Activated CD4-positive, alpha-beta T cell treated with anti-CD3 and anti-CD28 coated beads for 36 hours (primary cell): ENCODE measurements at places on chromosomes 13 and 19. TPM values are rescaled to one million over a fixed set of nuclear protein-coding genes. Genes with fewer than 3 reads are reported as not detected.
A peak's percentile ranks its signal among the peaks of the same experiment; 100 is the strongest.

DNA sequence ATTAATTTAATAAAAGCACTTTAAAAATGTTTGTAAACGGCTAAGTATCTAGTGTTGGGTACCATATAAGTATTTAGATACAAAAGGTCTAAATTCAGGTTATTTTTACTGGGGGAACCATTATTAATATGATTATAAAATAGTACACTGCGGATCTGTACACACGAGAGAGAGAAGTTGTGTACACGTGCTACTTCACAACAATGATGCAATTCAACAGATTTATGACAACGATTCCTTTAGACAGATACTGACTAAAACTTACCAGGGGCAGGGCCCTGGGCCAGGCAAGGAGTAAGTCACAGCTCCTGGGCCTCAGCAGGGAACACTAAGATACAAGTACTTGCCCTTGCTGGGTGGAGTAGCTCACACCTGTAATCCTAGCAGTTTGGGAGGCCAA lies 29.1 kb upstream of the TPTE2 start:
- H3K27ac ChIP-seq: no peak overlapping the region
- no peak for DNase-seq
- H3K36me3 ChIP-seq: no peaks in the 10 kb centered on the region
- no peak overlapping the region for H3K4me3 ChIP-seq

DNA sequence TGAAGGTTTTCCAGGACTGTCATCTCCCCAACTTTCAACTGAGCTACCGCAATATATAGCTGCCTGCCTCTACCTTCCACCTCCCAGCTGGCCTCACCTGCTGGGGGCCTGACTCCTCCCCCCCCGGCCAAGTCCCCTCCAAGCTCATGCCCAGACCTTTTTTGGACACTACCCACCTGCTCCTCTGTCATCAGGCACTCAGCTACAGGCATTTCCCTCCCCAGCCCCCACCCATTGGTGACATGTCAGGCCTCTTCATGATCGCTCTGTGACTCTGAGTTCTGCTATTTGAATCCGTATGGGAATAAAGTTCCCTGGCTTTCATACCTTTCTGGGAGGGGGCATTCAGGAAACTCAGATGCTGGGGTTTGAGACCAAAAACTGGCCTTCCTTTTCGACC lies 1.8 kb downstream of the PRKACA start:
- no peak overlapping the region for H3K27ac ChIP-seq
- H3K4me1 ChIP-seq: peaks cover 53% of the 10 kb centered on the region
- DNase-seq: no peak
- peak overlapping the region; percentile 75 for H3K4me3 ChIP-seq
- no peaks in the 10 kb centered on the region for H3K36me3 ChIP-seq

GRCh38 chr19:5976768-5977167 lies 1.2 kb downstream of the RANBP3 start:
- peaks cover 40% of the 10 kb centered on the region for H3K36me3 ChIP-seq
- peak overlapping the region; percentile 94 for H3K4me3 ChIP-seq
- H3K27me3 ChIP-seq: no peaks in the 10 kb centered on the region
- DNase-seq: no peak
- H3K4me1 ChIP-seq: peaks cover 61% of the 10 kb centered on the region

GRCh38 chr13:96342852-96343465 lies 253.1 kb downstream of the HS6ST3 start:
- no peaks in the 10 kb centered on the region for H3K36me3 ChIP-seq
- H3K4me1 ChIP-seq: no peaks in the 10 kb centered on the region
- no peak overlapping the region for H3K4me3 ChIP-seq
- H3K27me3 ChIP-seq: no peaks in the 10 kb centered on the region
- no peak overlapping the region for H3K27ac ChIP-seq

DNA sequence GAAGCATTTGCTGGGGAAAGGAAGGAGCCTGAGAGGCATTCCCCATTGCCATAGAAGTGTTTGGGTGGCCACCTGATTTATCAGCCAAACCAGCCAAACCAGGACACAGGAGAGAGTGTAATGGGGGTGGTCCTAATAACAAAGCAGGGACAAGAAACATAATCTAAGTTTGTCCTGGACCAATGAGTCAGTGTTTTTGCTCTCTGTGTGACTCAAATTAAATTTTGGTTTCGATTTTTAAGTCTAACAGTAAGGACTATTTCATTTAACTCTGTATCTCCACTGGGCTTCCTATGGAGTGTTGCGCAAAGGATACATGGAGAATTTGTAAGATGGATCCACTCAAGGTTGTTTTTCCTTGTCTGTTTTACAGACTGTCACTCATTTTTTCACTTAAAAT lies 19.5 kb upstream of the TRPC4 start:
- H3K4me1 ChIP-seq: no peaks in the 10 kb centered on the region
- H3K36me3 ChIP-seq: no peaks in the 10 kb centered on the region
- DNase-seq: no peak

- H3K4me1 ChIP-seq: peaks cover 17% of the 10 kb centered on the region
- H3K27me3 ChIP-seq: no peaks in the 10 kb centered on the region
- no peak overlapping the region for H3K4me3 ChIP-seq
- DNase-seq: no peak
- H3K27ac ChIP-seq: no peak overlapping the region
- peaks cover 24% of the 10 kb centered on the region for H3K36me3 ChIP-seq
These were observed 24.9 kb upstream of the SIGLEC11 start for GRCh38 chr19:49985871-49986270.

DNA sequence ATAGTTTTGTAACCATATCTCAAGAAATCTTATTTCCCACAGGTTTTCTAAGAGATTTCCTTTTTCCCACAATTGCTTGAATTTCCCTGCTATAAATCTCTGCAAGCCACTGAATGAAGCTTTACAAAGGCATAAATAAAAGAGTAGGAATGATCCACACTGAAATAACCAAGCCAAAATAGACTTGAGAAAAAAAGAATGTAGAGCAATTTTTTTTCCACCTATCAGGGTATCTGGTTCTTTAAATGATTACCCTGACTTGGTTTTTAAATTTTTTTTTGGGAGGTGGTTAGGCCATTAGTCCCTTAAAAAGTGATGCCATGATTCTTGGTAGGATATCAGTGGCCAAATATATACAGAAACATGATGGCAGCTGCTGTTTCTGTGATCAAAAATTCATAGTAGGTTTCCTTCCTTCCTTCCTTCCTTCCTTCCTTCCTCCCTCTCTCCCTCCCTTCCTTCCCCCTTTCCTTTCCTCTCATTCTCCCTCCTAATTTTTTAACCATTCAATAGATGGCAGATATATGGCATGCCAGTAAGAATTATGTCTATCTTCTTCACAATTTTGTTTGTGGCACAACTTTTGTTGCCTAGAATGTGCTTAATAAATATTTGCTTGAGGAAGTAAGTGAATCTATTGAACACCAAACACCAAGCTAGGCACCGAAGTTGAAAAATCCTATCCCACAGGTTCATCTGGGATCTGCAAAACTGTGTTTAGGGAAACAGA lies 233.7 kb downstream of the LHFPL6 start:
- no peaks in the 10 kb centered on the region for H3K4me1 ChIP-seq
- peaks cover 15% of the 10 kb centered on the region for H3K27me3 ChIP-seq
- H3K4me3 ChIP-seq: no peak overlapping the region
- no peak for DNase-seq

DNA sequence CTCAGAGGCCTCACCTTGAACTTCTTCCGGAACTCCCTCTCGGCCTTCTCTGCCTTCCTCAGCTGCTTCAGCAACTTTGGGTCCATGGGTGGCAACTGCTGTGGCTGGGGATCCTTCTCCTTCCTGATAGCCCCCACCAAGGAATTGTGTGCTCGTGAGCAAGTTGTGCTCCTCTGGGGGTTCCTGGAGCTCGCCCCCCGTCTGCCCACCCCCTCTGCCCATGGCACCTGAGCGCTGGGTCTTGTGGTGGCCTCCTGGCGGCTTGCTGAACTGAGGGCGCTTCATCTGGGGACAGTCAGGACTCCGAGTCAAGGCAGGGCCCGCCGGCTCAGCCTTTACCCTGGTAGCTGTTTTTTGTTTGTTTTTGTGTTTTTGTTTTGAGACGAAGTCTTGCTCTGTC lies 11.6 kb downstream of the PRAM1 start:
- no peak for DNase-seq
- H3K36me3 ChIP-seq: peaks cover 32% of the 10 kb centered on the region
- H3K4me3 ChIP-seq: no peak overlapping the region

GRCh38 chr13:113049521-113049941 lies 56.1 kb upstream of the F7 start:
- H3K4me3 ChIP-seq: no peak overlapping the region
- H3K36me3 ChIP-seq: peaks cover 5% of the 10 kb centered on the region
- no peak for DNase-seq

DNA sequence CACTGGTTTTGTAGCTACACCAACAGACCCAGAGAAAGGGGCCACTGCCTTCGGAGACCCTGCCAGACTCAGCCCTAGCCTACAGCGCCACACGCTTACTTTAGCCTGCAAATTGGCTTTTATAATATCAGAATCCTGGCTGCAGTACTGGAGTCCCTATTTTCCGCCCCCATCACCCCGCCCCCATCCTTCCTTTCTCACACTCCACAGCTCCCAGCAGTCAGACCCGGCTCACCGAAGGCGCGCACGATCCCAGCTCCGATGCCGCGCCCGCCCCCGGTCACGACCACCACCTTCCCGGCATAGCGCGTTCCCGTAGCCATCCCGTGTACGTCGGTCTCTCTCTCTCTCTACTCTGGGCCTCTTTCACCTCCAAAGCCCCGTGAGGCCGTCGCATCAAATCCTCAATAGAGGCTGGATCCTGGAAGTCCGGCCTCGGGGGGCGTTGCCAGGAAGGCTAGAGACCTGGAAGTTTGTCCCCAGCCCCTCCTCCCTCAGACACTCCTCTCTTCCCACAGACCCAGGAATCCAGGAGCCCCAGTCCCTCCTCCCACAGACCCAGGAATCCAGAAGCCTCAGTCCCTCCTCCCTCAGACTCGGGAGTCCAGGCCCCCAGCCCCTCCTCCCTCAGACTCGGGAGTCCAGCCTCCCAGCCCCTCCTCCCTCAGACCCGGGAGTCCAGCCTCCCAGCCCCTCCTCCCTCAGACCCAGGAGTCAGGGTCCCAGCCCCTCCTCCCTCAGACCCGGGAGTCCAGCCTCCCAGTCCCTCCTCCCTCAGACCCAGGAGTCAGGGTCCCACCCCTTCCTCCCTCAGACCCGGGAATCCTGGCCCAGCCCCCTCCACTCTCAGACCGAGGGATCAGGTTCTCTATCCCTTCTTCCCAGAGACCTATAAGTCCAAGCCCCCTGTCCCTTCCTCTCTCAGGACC lies at the start of gene HSD17B14:
Gene HSD17B14 (minus strand): TSS at position 403 of the 929 bp plus-strand sequence. CDS start 80 bp downstream, at position 323.
- no peaks in the 10 kb centered on the region for H3K27me3 ChIP-seq
- peak within 1 kb of the TSS; percentile 71 for H3K4me3 ChIP-seq
- DNase-seq: peak; percentile 11
- peaks cover 18% of the 10 kb centered on the region for H3K4me1 ChIP-seq
- H3K27ac ChIP-seq: peak within 1 kb of the TSS; percentile 83
- no peaks in the 10 kb centered on the region for H3K36me3 ChIP-seq

- no peak overlapping the region for H3K4me3 ChIP-seq
- no peaks in the 10 kb centered on the region for H3K36me3 ChIP-seq
- no peaks in the 10 kb centered on the region for H3K4me1 ChIP-seq
- H3K27ac ChIP-seq: no peak overlapping the region
These were observed 403.6 kb downstream of the SPRY2 start for GRCh38 chr13:79937311-79937710.

GRCh38 chr13:23876265-23876664 lies 12.9 kb downstream of the MIPEP start:
- no peaks in the 10 kb centered on the region for H3K27me3 ChIP-seq
- H3K36me3 ChIP-seq: peaks cover 11% of the 10 kb centered on the region
- H3K27ac ChIP-seq: no peak overlapping the region
- H3K4me3 ChIP-seq: no peak overlapping the region
- no peaks in the 10 kb centered on the region for H3K4me1 ChIP-seq

- DNase-seq: no peak
- H3K4me3 ChIP-seq: no peak overlapping the region
These were observed 154.1 kb downstream of the PTPRS start for GRCh38 chr19:5186293-5187050.

GRCh38 chr13:109548374-109548773 lies 238.0 kb downstream of the IRS2 start:
- H3K27ac ChIP-seq: no peak overlapping the region
- peaks cover 3% of the 10 kb centered on the region for H3K4me1 ChIP-seq
- no peaks in the 10 kb centered on the region for H3K36me3 ChIP-seq
- DNase-seq: no peak
- no peak overlapping the region for H3K4me3 ChIP-seq

- DNase-seq: no peak
- H3K27me3 ChIP-seq: no peaks in the 10 kb centered on the region
- H3K27ac ChIP-seq: no peak overlapping the region
- peaks cover 45% of the 10 kb centered on the region for H3K36me3 ChIP-seq
These were observed 2.6 kb downstream of the CAPNS1 start for GRCh38 chr19:36142496-36142895.

- no peak for DNase-seq
- no peaks in the 10 kb centered on the region for H3K4me1 ChIP-seq
- no peak overlapping the region for H3K27ac ChIP-seq
- H3K4me3 ChIP-seq: no peak overlapping the region
- peaks cover 9% of the 10 kb centered on the region for H3K27me3 ChIP-seq
These were observed 9.8 kb downstream of the PLK5 start for GRCh38 chr19:1533510-1534150.

DNA sequence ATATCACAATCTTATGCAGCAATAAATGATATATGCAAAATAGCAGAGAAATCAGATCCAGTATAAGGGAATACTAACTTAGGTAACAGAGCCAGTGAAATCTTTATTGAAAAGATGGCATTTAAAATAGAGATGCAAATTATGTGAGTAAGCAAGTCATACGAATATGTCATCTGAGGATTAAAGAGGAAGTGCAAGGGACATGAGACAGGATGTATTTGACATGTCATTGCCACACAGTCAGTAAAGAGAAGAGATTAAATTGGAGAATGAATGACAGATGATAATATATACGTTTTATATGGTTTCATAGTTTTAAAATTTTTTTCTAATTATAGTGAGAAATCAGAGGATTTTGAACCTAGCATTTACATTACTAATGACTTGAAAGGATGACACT lies 426.4 kb downstream of the SLITRK5 start:
- no peaks in the 10 kb centered on the region for H3K4me1 ChIP-seq
- H3K27me3 ChIP-seq: no peaks in the 10 kb centered on the region
- no peak overlapping the region for H3K27ac ChIP-seq
- no peak for DNase-seq

DNA sequence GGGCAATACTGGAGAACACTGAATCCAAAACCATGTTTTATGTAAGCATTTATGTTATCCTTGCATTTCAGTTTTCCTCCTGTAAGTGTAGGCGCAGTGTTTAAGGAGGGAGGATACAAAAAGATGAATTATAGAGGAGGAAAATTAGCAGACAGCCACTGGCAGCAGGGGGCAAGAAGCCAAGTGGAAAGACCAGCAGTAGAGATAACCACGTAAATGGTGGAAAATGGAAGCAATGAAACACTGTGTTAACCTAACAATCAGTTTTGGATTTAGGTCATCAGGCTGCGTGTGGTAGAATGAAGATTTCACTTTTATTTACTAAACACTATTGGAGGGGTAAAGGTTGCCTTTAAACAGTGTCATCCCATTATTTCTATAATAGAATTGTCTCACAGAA lies 447.3 kb downstream of the GPC6 start:
- no peaks in the 10 kb centered on the region for H3K4me1 ChIP-seq
- H3K27me3 ChIP-seq: no peaks in the 10 kb centered on the region
- no peak overlapping the region for H3K27ac ChIP-seq
- no peaks in the 10 kb centered on the region for H3K36me3 ChIP-seq
- H3K4me3 ChIP-seq: no peak overlapping the region

Gene GFY
- total RNA-seq: not detected

Gene ATP8A2
- 0.30 TPM for total RNA-seq

Gene TPTE2
- 0.25 TPM for total RNA-seq

Gene RFPL4A
- not detected for total RNA-seq

Gene GJB2
- 9.9 TPM for total RNA-seq

Gene NCR1
- total RNA-seq: not detected

Gene NUMBL
- total RNA-seq: 18.0 TPM

Gene IGLON5
- 0.28 TPM for total RNA-seq

Gene SLITRK6
- total RNA-seq: not detected

Gene APOC4
- not detected for total RNA-seq
